ENCODE measurements at places on chromosomes 13 and 19.

DNA sequence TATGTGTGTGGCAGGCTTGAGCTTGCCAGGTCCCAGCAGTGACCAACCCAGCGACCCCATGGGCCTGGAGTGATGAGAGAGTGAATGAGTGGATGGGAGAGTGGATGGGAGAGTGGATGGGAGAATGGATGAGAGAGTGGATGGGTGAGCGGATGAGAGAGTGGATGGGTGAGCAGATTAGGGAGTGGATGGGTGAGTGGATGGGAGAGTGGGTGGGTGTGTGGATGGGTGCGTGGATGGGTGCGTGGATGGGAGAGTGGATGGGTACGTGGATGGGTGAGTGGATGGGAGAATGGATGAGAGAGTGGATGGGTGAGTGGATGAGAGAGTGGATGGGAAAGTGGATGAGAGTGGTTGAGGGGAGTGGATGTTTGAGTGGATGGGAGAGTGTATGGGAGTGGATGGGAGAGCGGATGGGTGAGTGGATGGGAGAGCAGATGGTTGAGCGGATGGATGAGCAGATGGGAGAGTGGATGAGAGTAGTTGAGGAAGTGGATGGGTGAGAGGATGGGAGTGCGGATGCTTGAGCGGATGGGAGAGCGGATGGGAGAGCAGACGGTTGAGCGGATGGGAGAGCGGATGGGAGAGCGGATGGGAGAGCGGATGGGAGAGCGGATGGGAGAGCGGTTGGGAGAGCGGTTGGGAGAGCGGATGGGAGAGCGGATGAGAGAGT lies 10.3 kb upstream of the TEKTIP1 start:
- DNase-seq: no peak

DNA sequence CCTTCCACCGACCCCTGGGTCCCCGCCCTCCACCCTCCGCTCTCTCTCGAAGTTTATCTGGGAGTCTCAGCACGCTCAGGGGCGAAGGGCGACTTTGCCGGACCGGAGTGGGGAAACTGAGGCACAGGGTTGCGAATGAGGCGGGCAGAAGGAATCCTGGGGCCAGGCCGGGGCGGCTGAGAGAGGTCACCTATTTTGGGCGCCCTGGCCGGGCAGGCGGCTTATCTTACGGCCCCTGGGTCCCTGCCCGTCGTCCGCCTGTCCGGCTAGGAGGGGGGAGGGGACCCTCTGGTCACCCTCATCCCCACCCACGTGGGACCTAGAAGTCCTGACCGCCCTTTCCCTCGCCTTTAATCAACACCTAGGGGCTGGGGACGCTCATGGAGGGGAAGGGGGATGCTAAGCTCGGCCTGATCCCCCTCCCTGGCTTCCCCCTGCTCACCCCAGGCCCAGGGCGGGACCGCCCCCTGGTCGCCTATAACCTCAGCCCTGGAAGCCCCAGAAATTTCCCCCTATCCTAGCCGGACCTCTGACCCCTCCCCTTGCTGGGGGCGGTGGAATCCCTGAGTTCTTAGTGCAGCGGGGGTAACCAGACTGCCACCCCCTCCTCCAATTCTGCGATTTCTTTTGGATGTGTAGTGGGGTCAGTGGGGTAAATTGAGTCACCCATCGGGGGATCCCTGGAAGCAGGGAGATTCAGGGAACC lies 556 bp downstream of the TRIP10 start:
- DNase-seq: peak; percentile 85

DNA sequence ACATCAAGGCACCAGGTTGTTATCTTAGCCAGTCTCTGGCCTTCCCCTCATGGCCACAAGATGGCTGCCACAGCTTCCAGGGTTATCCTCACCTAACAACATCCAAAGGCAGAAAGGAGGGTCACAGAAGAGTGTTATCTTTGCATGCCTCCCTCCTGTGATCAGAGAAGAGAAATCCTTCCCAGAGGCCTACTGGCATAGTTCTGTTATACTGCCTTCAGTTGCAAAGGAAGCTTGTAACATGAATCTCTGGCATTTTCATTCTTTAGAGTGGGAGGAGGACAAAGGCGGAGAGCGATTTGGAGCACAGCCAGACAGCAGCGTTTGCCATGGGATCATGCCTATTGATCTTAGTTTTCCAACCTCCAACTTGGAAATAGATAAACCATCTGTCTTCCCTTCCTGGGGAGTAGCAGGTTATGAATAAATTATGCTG lies 135.7 kb downstream of the DNAJC15 start:
- DNase-seq: peak; percentile 26

DNA sequence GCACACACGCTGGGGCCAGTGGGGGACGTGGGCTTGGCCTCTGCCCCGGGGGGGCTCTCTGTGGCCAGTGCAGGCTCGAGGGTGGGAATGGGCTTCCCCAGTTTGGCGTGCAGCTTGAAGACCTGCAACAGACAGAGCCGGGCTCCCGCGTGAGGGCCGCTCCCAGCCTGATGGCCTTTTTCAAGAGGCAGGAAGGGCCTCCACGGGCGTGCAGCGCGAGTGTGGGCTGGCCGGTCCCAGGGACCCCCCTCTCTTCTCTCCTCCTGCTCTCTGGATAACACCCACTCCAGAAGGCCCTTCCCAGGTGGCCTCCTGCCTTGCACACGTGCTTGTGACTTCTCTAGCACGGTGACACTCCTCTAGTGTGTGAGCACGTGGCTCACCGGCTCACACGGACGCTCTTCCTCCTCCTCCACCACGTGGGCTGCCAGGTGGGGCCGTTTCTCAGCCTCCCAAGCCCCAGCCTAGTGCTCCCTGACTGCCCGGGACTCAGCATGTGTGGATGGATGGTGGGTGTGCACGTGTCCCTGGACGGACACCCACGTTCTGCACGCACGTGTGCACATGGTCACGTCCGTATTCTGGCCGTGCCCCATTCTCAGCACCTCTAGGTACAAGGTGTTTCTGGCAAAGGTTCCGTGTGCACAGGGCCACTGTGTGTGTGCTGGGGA lies 39.2 kb upstream of the MATK start:
- DNase-seq: no peak

- DNase-seq: no peak
Observed at GRCh38 chr13:59584761-59585670, 578.7 kb downstream of the DIAPH3 start.

DNA sequence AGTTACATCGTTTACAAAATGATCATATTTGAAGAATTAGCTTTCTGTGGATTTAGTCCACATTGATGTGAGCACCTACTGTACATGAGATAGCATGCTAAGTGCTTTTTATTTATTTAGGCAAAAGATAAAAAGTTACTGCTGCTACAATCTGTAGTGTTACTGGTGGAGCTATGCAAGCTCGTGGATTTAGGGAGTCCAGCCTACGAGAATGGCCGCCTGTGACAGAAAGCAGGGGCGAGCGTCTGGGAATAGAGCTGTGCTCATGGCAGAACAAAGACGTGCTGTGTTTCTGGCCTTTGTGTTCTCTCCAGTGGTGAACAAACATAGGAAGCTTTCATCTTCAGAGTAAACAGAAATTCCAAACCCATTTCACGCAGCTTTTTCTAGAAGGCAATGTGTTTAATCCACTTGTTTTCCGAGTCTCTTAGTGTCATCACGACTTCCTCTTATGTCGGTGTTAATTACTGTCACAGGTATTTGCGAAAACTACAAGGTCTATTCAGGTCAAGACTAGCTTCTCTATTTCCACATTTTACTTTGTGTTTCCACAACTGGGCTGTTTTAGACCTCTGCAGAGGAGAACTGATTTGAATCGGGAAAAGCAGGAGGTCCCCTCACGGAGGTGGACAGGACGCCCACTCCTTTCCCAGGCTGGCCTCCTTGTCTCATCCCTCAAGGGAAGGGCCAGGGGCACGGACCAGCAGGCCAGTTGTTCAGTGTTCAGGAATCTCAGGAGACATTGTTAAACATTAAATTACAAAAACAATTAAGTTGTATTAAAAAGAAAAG lies 67.3 kb downstream of the ATP11A start:
- DNase-seq: no peak

DNA sequence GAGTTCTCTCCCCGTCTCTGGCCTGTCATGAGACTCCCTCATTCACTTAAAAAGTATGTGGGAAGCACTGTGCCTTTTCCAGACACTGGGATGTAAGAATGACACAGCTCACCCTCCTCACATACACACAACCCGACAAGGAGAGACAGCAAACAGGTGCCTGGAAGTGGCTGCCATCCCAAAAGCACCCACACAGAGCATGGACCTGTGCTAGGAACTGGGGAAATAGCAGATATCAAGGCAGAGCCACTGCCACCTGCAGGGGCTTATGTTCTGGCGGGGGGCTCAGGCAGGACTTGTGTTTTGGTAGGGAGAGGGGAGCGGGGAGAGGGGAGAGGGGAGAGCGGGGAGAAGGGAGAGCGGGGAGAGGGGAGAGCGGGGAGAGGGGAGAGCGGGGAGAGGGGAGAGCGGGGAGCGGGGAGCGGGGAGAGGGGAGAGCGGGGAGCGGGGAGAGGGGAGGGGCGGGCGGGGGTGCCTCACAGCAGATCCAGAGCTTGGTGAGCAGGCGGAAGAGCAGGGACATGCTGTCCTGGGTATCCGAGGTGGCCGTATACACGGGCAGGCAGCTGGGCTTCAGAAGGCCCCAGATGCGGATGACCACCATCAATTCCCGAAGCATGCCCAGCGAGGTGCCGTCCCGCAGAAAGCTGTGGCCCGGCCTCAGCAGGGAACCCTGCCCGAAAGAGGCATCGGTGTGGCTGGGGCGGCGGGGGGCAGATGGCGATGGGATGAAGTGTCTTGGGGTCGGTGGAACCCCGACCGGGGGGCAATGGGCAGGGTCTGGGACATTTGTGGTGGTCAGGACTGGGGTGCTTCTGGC lies 12.2 kb downstream of the CFD start:
- DNase-seq: no peak

- no peak for DNase-seq
Observed at GRCh38 chr13:42795666-42796065, 14.3 kb downstream of the FAM216B start.

GRCh38 chr13:30742901-30743300 lies 7.6 kb downstream of the ALOX5AP start:
- DNase-seq: no peak

DNA sequence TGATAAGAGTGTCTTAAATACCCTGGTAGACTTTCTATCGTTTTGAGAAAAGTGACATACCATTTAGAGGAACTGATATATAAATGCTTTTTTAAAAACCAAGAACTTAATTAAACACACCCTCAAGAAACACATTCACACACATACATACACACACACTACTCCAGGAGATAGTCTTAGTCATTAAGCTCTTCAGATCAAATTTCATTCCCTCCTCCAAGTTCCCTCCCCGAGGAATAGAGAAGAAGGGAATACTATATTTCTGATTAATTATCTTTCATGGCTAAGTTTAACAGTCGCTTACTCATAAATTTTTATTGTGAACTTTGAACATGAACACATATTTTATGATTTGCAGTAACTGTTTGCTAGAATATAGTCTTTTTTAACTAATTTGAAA lies 1109.5 kb downstream of the SLITRK1 start:
- no peak for DNase-seq

DNA sequence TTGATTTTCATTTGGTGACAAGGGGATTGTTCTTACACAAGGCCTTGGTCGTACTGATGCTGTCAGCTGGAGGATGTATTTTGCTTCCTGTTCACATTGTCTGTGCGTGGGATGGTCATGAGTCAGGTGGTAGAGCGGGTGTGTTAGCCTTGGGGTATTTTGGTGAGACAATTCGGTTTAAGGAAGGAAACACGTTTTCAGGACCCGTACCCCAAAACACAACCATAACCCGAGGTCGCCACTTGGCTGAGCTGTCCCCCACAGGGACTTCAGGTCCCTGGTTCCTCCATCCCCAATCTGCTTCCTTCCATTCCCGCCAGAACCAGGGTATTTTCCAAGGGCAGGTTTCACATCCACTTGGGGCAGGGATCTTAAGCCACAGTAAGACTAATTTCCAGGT lies 15.0 kb downstream of the MYO9B start:
- no peak for DNase-seq

GRCh38 chr19:1307320-1307719 lies 21.6 kb downstream of the EFNA2 start:
- DNase-seq: no peak

GRCh38 chr19:1250437-1251260 lies 2.3 kb downstream of the MIDN start:
- DNase-seq: peak; percentile 84

DNA sequence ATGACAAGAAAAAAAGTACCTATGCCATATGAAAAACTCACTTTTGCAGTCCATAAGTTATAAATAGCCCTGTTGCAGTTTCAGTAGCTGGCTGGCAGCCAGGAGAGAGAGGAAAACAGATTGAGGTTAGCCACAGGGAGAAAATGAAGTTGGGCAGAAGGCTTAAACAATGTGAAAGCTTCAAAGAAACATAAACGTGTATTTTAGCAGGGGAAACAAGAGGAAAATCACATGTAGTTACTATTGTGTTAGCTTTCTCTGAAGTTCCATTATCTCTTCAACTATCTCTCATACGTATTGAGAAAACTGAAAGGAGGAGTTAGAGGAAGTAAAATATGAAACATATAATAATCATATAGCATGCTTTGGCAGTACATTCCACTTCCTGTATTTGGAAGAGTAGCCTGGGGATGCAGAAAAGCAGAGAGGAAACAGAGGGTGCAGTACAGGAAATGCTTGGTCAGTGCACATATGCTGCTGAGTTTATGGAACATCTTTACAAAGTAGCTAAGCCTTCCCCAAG lies 1551.1 kb downstream of the EFNB2 start:
- no peak for DNase-seq

- DNase-seq: peak; percentile 81
Observed at GRCh38 chr13:114119196-114119595, 13.2 kb downstream of the RASA3 start.

Data from left lung (tissue), 14 donors.